Hippocampal formation (tissue), 2 donors: ENCODE measurements at places on chromosomes 2 and 18.

- DNase-seq, result no peak
These were observed 159.8 kb upstream of the STK17B start for GRCh38 chr2:196331143-196331542.

DNA sequence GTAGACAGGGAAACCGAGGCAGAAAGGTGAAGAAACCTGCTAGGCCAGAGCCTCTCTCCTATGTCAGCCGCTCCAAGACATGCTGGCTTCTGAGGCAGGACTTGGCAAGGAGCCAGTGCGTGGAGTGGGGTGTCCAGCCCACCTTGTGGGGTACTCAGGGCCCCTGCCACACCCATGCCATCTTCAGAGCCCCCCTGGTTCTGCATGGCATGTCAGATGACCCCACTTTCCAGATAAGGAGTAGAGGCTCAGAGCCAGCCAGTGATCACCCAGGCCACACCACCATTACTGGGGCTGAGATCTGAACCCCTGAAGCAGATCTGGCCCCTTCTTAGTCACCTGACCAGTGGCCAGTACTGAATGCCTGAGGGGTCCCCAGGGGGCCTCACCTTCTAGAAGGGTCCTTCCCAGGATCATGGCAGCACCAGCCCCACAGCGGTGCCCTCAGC lies 14.7 kb downstream of the CROCC2 start:
- DNase-seq, result no peak

DNA sequence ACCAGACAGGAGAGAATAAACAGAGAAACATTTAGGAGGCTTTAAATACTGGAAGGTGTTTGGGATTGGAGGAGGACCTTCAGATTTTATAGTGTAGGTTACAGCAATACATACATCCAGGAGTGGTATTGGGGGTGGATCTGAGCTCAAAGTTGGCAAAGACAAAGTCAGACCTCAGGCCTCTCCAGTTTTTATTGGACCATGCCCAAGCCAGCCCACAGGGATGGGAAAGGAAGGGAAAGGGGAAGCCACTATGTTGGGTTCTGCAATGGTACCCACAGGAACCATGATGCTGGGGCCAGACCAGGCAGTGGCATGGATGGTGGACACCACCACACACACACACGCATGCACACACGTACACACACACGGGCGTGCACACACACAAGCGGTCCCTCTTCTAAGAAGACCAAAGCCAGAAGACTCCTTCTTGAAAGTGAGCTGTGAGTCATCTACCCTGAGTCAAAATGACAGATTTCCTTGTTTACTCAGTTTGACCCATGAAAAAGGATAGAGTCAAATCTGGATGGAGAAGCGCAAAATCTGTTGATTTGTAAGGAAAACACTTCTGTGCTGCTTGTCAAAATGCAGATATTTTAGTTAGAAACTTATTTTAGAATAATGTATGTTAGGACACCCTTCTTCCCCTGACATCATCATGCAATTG lies 87.9 kb downstream of the TRABD2A start:
- no peak for DNase-seq

GRCh38 chr2:137951586-137951985 lies 12.7 kb upstream of the HNMT start:
- DNase-seq, result no peak

DNA sequence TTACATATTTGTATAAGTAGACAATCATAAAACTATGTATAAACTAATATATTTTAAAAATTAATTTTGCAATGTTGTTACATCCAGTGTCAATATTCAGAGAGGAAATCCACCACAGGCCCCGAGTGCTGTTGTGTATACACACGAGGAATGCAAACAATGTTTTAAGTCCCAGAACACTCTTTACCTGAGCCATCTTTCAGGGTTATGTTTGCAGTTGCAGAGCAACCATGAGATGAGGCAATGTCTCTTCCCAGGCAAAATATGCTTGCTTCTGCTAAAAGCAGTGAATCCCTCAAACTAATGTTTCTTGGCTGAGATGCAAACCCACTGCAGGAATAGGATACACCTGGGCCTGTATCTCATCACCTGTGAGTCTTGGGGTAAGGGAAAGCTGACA lies 91.3 kb downstream of the ASXL2 start:
- no peak for DNase-seq

- no peak for DNase-seq
These were observed 28.9 kb downstream of the RAB31 start for GRCh38 chr18:9737006-9737405.
